Stimulated activated CD8-positive, alpha-beta memory T cell treated with anti-CD3 and anti-CD28 coated beads, Interleukin-4, amount 100 ng/mL, for 1 hour (primary cell): ENCODE measurements at places on chromosomes 11 and 22.

DNA sequence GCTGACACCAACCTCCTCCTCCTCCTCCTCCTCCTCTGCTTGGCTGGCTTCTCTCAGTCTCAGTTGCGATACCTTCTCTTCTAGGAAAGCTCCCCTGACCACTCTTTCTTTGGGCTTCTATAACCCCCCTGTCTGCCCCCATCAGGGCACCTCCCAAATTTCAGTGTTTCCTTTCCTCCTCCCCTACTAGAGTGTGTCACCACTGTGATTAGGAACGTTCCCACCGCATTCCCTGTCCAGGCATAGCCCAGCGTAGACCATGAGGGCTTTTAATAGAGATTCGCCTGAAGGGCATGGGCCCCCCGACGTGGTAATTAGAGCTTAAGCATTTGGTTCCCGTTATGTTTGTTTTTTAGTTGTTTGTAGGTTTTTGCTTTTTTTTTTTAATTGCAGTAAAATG, 65.5 kb downstream of the KIAA1671 start:
- no peak for DNase-seq

- no peak for DNase-seq
These were observed 15.5 kb downstream of the RAB30 start for GRCh38 chr11:83056204-83056603.

GRCh38 chr22:26545827-26546226, 33.6 kb upstream of the TFIP11 start:
- no peak for DNase-seq

GRCh38 chr11:61701242-61701886, 21.2 kb downstream of the DAGLA start:
- no peak for DNase-seq

- DNase-seq, result no peak
These were observed 35.3 kb downstream of the MMP13 start for GRCh38 chr11:102920118-102920684.

DNA sequence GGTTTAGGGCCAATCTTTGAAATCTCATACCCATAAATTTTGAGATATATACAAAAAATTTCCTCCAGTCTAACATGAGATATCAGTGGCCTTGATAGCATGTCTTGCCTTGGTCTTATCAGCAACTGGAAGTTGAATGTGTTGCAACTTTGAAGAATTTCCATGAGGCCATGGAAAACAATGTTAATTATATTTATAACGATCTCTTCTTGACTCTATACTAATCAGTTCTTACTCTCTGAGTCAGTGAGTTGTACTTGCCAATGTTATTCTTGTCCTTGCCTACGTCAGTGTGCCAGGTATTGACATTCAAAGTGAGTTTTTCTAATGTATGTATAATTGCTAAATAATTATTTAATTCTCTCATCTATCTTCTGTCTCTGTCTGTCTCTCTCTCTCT, 535.1 kb downstream of the KCNA4 start:
- no peak for DNase-seq

DNA sequence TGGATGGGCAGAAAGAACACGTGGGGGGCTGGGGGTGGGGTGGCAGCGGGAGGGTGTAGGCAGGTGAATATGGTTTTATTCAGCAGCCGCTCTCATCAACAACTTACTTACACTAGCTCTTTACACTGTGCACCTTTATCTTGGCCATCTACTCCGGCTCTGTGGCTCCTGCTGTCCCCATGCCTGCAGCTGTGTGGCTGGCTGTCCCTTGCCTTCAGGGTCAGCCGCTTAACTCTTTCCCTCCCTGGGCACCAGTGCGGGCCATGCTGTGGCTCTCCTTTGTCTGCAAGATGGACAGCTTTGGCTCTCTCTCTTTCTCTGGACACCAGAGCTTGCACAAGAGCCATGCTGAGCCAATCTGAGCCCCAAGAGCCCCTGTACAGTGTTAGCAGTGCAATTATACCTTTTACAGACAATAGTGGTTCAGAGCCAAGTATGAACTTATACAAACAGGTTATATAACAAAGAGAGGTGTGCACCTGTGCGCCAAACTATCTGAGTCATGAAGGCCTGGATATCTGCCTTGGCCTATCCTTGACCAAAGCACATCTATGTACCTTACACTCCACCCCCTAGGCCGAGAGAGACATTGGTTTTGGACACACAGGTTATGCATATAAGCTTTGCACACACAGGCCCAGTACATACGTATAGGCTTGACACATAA, 94.3 kb upstream of the CTSC start:
- no peak for DNase-seq

DNA sequence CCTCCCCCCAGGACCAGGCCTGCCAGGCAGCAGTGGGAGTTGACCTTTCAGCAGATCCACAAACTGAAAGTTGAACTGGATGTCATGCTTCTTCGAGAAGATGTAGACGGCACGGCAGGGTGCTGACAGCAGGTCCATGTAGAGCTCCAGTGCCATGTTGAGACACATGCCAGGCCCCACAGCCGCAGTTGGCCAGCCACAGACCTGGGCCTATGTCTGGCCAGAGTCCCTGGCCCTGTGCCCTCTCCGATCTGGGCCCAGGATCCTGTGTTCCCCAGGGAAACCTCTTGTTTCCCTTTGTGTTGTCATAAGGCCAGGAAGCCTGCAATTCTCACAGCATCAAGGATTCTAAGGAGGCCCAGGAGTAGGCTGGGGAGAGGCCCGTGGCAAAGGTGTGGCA, at the start of gene GSTT4:
Gene GSTT4, minus strand, starts transcription at position 253 of the 400 bp plus-strand sequence. Its CDS starts 97 bp downstream, at position 156.
- DNase-seq, result no peak

- DNase-seq, result peak; percentile 25
These were observed at the start of gene KMT5B for GRCh38 chr11:68213135-68213515. KMT5B (minus strand) TSS chr11:68213296; CDS start chr11:68190076, 23,220 bp downstream.

DNA sequence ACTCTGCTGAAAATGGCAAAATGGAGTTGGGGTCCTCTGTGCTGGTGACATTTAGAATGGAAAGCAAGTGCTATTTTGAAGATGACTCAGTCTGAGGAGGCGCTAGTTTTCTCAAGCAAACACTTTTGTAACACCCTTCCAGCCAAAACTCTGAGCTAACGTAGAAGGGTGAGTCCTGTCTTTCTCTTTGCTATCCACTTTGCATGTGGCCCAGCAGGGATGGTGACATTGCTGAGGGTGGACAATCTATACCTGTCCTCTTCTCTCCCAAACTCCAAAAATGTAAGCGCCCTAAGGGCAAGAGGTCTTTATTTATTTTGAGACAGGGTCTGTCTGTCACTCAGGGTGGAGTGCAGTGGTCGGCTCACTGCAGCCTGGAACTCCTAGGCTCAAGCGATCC, 3.6 kb upstream of the KAT5 start:
- no peak for DNase-seq
